ENCODE measurements at places on chromosomes 13 and 19.

DNA sequence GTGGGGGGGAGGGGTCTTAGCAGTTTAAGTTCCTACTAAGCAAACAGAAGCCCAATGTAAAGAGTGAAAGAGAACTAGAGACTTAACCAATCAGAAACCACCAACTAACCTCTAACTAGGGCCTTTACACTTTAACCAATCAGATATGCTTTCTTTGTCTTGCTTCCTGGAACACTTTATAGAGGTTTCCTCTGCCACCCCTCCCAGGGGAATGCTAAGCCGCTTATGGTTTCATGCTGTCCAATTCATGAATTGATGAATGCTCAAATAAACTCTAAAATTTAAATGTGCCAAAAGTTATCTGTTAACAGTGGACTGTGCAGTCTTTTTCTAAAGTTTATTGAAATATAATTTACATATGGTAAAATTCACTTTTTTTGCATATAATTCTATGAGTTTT, 33.9 kb upstream of the LATS2 start:
- DNase-seq, result no peak

- DNase-seq, result no peak
These were observed 125.2 kb downstream of the LMO7 start for GRCh38 chr13:75761369-75761768.

DNA sequence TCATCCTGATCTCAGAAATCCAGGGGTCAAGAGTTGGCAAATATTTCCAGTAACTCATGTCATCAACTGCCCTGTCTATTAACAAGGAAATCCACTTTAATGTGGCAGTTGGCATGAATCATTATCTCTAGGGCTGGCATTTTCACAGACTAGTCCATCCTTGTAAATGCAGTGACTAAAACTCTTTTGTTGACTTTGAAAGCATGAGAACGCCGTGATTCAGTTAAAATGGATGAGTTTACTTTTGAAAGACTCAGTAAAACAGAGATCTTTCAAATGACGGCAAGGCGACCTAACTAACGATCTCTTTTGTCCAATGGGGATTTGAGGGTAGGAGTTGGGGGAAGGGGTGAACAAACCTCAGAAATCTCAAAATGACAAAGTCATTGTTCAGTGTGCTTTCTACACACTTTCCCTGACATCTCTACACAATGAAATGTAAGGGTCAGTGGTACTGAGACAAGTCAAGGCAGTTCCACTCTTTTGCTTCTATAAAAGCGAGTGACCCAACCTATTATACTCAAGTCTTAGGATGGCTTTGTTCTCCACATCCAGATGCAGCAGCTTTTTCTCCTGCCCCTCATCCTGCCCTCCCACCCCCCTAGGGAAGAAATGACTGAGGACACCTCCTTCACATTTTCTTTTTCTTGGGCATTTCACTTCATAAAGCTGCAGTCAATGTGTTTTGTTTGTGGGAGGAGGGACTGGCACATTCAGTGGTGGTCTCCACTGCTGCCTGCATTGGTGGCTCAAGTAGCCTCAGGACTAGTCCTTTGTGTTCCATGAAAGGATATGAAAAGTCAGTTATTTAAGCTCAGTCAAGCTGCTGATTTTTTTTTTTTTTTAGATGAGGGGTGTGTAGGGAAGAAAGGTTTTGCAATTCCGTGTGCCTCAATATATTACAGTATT, 200.5 kb downstream of the ABCC4 start:
- DNase-seq, result no peak

DNA sequence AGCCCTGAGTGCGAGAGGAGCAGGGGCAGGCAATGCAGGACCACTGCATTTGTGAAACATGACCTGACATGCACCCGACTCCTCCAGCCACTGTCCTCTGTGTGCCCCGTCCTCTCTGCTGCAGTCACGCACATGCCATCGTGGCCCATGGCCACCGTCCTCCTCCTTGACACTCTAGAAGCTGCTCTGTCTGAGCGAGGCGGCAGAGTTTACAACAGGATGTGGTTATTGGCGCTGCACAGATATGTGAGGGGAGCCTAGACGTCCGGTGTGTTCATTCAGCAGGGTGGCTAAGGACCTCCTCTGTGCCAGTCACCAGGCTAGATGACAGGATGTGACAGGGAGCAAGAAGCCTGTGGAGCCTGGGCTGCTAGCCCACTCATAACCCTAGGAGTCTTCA, 277.8 kb downstream of the FOXO1 start:
- DNase-seq, result peak; percentile 54

- DNase-seq, result no peak
These were observed 24.8 kb upstream of the CEACAM21 start for GRCh38 chr19:41551212-41551610.

GRCh38 chr19:42657556-42657955, 62.8 kb upstream of the CEACAM8 start:
- no peak for DNase-seq

GRCh38 chr13:95620825-95621498, 23.5 kb downstream of the DZIP1 start:
- no peak for DNase-seq

DNA sequence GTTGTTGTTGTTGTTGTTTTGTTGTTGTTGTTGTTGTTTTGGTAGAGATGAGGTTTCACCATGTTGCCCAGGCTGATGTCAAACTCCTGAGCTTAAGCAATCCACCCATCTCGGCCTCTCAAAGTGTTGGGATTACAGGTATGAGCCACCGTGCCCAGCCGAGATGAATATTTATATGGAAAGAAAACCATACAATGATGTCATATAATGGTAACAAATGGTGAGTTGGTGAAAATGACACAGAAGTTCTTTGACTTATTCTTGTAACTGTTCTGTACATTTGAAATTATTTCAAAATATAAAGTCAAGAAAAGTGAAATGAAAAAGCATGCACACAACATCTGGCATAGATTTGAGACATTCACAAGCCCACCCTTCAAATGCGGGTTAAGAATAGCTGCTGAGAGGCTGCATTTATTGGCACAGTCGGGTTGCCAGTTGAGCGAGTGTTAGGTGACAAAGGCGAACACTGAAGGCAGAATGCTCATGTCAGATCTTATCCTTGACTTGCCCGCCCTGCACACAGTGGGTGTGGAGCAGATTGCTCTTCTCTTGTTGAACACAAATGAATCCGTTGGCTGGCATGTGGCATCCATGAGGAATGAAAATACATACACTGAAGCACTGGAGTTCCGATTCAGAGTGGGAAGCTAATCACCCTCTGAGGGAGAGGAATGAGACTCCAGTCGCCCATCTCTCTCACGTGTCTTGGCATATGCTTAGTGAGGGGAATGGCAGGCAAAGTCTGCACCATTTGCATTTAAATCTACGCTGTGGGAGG, 15.8 kb upstream of the UBE2S start:
- DNase-seq, result no peak

DNA sequence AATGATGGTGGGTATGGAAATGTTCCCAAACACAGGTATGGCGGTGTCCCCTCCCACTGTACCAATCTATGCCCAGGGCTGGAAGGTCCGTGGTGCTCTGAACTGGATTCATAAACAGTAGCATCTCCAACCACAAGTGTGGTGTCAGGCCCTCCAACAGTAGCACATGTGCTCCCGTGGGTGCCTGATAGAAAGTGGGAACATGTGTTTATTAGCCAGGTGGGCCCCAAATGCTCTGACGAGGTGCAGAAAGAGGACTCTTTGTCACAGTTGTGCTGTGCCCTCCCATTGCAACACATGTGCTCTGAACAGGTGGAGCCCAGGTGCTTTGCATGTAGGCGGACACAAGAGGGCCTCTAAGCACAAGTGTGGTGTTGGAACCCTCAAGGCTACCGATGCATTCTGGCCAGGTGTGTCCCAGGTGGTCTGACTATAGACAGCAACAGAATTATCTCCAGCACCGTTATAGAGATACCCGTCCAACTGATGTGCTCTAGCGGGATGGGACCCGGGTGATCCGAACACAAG, 75.4 kb upstream of the ZNF30 start:
- no peak for DNase-seq

- DNase-seq, result peak; percentile 56
These were observed at the start of gene TLE5 for GRCh38 chr19:3062165-3063105. TLE5 (minus strand) TSS chr19:3062495; CDS start chr19:3062200, 295 bp downstream.

- DNase-seq, result no peak
These were observed 349.1 kb downstream of the LIG4 start for GRCh38 chr13:107866032-107866940.

DNA sequence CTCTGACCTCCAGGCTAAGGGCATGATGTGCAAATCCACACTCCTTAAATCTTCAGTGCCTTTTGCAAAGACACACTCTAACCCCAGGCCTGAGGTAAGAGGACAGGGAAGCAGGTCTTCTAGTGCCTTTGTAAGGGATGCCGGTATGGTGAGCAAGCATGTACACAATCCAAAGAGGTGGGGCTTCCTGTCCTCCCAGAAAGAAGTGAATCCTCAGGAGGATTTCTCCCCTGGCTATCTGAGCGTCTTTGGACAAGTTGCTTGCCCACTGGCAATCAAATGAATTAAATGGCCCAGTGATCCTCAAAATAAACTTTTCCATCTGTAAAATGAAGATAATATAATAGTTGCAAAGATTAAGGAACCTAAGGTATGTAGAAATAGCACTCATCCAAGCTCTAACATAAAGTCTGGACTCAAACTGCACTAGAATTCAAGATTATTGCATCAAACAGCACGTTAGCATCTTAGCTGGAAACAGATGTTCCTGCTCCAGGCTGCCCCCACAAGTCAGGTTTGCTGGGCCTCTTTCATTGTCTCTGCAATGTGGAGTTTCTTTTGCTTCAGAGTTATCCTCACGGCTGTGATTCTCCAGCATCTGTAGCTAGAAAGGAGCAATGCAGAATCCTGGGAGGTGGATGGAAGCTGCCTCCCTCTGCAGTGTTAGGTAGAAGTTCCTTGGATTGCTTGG, 249.6 kb downstream of the TSHZ3 start:
- DNase-seq, result no peak

GRCh38 chr13:74361274-74361673, 227.1 kb upstream of the KLF12 start:
- no peak for DNase-seq

GRCh38 chr19:18161636-18162002, 8.7 kb downstream of the PIK3R2 start:
- DNase-seq, result no peak

DNA sequence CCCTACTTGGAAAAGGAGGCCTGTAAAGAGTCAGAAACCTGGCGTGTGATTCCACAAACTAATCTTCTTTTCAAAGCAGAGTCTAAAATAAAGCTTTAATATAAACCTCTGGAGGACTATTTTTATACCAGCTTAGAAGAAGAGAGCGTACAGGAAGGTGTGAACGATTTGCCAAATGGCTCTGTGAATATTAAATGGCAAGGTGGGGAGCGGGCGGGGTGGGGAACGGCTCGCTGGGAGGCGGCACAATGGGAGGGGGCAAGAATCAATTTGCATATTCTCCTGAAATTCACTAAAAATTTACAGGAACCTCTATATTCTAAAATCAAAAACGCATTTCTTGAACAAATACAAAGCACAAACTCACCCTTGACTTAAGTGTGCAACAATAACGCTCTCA, 982 bp downstream of the ZNF780B start:
- no peak for DNase-seq

DNA sequence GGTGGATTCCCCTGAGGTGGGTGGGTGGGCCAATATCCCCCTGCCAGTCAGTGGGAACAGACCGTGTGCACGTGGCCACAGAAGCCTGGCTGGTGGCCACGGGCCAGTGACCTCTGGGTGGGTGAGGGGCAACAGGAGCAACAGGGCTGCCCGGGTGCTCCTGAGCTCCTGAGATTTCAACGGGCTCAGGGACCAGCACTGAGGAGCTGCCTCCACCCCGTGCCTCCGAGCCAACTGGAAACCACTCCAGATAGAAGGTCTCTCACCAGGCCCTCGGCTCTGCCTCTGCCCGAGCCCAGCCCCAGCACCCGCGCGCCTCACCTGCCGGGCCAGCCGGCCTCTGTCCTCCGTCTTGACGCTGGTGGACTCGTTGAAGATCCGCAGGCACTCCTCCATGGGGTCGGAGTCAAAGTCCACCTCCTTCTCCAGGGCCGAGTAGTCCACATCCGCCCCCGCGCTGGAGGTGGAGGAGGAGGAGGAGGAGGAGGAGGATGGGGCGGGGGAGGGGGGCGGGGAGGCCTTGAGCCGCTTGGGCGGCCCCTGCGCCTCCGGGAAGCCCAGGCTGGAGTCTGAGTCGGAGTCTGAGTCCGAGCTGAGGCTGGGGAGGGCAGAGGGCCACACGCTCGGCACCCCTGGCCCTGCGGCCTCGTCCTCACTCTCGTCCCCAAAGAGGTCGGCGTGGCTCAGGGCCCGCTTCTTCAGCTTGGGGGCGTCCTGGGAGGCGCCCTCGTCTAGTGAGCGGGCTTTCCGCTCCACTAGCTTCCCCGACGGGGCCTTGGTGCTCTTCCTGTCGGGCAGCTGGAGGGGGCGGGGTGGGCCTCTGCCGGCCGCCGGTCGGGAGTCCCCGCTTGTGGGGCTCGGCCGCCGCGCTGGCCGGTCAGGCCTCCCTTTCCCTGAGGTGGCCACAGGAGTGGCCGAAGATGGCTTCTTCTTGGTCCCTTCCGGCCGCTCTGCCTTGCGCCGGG, 14.8 kb upstream of the ATP8B3 start:
- DNase-seq, result no peak

GRCh38 chr19:28301463-28301862, 911.5 kb downstream of the UQCRFS1 start:
- DNase-seq, result no peak

GRCh38 chr13:21606251-21606650, 2.3 kb upstream of the MICU2 start:
- no peak for DNase-seq

DNA sequence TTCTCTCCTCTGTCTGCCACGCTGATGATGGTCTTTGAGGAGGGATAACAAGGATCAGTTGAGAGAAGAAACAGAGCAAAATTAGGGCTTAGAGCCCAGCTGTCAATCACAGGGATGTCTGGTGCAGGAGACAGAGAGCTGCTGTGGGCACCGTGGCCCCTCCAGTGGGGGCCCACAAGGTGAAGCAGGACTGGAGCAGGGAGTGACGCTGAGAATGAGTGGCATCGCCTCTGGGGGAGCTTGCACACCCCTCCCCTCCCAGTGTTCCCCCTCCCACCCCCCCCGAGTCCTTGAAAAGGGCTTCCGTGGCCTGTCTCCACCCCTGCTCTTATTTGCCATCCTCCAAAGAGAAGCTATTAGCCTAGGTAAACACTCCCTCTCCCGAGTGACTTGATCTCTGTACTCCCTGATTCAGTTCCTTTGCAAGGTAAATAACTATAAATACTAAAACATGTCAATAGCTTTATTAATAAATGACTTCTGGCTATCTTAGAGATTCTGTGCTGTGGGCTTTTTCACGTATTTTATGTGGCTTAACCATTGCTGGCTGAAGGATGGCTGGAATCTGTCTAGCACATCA, 440.0 kb downstream of the ZNF536 start:
- DNase-seq, result no peak

GRCh38 chr13:112959701-112960542, 9.1 kb upstream of the MCF2L start:
- no peak for DNase-seq

DNA sequence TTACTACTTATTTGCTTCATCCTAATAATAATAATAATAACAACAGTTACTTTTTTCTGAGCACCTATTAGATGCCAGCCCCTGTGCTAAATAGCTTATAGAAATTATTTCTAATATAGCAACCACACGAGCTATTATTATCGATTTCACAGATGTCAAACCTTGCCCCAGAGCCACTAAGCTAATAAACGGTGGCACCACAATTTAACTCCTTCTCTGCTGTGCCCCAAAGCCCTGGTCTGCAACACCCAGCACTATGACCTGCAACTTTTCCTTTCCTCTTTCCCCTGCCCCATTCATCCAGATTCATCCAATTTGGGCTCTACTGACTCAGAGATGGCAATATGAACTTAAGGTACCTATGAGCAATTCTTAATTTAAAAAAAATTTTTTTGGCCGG, 6.4 kb downstream of the RFX2 start:
- DNase-seq, result no peak
